ENCODE measurements at places on chromosomes 7 and 10.

DNA sequence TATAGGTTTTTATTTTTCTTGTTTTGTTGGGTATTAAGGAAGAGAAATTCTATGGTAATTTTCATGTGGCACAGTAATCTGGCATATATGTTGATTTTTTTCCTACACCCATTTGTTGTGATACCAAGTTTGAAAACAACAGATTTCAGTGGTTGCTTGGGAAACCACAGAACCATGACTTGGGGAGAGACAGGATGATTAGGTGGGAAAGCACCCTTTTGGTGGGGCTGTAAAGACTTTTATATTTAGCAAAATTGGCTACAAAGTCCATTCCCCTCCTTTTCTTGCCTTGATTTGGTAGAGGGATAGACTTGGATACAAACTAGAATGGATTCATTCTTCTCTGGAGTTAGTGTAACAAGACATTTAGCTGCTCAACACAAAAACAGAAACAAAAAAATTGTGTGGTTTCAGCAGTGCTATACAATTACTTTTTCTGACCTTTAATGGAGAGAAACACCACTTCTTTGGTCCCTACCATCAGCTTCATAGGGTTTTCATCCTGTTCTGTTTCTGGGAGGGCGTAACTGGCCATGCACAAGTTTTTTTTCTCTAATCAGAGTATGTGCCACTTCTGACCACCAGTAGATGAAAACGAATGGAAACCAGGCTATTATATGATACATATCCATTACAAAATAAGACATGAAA lies 52.7 kb downstream of the FIGNL1 start:
- no peak for DNase-seq

GRCh38 chr7:7210475-7211237 lies 28.3 kb downstream of the C1GALT1 start:
- peak; percentile 93 for DNase-seq

DNA sequence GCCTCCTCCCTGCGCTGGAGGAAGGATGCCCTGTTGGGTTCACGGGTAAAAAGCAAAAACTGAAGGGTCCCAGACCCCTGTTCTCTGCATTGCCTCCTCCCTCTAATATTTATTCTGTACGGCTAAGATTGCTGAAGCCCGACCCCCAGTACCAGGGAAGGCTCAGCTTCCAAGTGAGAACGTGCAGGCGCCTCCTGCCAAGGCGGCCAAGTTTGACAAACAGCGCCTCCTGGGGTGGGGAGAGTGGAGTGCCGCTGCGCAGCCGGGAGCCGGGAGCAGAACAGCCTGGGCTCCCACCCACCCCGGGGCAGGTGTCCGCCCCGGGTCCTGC lies 4.7 kb upstream of the EBF3 start:
- peak; percentile 96 for DNase-seq

DNA sequence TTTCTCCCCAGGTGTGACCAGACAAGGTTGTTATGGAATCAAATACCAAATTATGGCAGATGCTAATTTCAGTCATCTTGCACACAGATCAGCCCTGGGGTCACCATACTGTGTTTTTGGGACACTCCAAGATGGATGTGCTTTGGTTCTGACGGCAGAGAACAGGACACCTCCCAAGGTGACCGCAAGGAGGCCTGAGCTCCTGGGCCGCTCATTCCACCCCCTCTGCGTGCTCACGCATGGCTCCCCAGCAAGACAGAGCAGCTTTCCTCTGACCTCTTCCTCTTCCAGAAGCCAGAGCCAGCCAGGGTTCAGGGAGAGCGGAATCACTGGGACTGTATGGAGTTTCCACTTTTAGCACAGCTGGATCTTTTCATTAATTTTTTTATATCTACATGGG lies 402.8 kb downstream of the DNAJB6 start:
- no peak for DNase-seq

DNA sequence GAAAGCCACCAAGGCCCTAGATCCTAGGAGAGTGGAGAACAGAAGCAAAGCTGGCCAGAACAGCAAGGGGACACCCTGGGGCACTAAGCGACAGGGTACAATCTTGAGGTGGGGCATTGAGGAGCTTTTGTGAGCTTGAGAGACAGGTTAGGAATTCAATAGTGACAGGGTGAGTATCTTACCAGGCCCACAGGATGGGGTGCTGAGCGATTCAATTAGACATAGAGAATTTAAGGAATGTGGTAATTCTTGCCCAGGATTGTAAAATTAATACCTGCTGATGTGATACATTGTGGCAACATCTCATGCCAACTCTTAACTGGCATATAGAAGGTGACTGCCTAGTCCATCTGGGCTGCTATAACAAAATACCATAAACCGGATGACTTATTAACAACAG lies 14.0 kb downstream of the RBP3 start:
- DNase-seq = no peak

GRCh38 chr7:137818036-137818435 lies 28.7 kb downstream of the DGKI start:
- no peak for DNase-seq

DNA sequence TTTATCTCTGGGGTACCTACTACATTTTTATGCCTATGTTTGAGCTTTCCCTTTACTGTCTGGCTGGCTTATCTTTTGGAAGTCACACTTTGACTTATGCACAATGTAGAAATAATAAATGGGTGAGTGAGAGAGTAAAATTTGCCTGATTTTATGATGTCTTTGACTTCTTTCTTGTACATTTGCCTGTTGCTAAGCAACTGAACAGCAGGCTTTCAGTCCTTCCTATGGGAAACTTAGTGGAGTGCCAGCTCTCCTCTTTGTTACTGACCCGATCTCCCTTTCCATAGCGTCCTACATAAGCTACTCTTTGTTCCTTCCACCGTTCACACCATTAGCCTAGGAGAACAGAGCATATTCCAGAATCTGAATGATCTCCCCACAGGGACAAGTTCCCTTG lies 4.2 kb downstream of the TAS2R60 start:
- DNase-seq = no peak

All from endodermal cell (in vitro differentiated cells).